MM.1S (cell line): ENCODE measurements at places on chromosomes 2 and 18.

DNA sequence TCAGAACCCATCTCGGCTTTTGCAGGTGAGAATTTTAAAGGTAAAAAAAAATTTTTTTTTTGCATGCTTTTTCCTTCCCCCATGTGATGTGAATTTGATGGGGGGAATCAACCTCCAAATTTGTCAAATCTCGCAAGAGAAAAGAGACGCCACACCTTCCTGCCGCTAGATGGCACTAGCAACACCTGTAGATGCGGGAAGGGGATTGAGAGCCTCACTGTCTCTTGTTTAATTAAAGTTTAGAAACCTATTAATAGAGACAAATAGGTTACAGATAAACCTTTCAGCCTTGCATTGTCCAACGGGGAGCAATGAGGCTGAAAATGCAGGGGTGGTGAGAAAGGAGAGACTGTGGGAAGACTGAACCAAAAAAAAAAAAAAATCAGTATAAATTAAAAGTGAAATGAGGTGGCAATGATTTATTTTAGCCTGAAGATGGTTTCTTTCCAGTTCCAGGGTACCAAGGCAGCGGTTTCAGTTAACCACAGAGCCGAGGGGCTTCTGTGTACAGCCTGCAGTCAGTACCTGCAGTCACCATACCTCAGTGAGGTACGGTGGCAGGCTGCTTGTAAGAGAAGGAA lies 84.6 kb downstream of the NRP2 start:
- peak; percentile 73 for DNase-seq

- no peak for DNase-seq
Observed at GRCh38 chr2:55838653-55839052, 84.9 kb downstream of the EFEMP1 start.

GRCh38 chr2:240708457-240708856 lies 16.8 kb downstream of the AQP12A start:
- DNase-seq: no peak

GRCh38 chr2:79915455-79915854 lies 389.1 kb downstream of the LRRTM1 start:
- DNase-seq: no peak

- DNase-seq: no peak
Observed at GRCh38 chr18:57747809-57748680, 55.1 kb downstream of the ATP8B1 start.
